ENCODE measurements at places on chromosomes 3 and 15.
A peak's percentile ranks its signal among the peaks of the same experiment; 100 is the strongest.

GRCh38 chr3:29363110-29363509 lies 82.2 kb downstream of the RBMS3 start:
- DNase-seq: no peak

DNA sequence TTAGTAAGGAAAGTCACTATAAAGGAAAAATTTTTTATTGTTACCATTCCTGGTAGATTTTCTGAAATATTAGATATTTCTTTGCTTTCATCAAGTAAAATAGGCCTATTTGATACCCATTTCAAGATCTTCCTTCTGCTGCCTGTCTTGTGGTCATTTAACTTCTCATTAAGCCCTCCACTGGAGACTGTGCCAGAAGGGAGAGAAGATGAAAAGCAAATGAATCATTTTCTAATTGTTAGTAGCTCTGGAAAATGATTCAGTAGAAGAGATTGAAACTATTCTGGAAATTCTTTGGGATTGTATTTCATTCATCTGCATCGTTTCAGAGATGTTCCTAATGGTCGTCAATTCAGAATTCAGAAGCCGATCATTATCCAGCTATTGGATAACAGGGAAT lies 3.2 kb downstream of the KCTD6 start:
- no peak for DNase-seq

- DNase-seq: no peak
Observed at GRCh38 chr3:107884028-107884427, 206.8 kb downstream of the CD47 start.

DNA sequence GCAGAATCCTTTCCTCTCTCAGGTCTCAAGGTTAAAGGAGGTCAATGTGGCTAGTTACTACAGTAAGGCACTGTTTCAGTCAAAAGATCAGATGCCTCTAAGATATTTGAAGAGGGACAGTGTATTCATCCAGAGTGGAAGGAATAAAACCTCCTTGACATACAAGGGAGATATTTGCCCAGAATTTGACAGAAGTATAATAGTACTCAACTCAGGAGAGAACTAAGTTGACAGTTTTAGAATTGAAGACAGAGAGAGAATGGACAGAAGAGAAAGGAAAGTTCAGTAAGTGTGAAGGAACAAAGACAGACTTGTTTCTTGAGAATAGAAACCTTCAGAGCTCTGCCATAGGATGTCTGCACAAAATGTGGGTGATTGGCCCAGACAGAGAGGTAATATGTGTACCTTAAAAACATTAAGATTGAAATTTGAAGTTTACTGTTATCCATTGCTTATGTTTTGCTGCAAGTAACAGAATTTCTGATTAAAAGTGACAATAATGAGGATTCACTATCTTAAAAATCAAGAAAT lies 507.1 kb downstream of the IGSF11 start:
- DNase-seq: no peak

GRCh38 chr3:87318617-87319021 lies 42.2 kb upstream of the POU1F1 start:
- no peak for DNase-seq

GRCh38 chr15:41235929-41236328 lies 4.9 kb downstream of the CHP1 start:
- no peak for DNase-seq

GRCh38 chr3:8113626-8114025 lies 388.0 kb upstream of the LMCD1 start:
- DNase-seq: no peak

DNA sequence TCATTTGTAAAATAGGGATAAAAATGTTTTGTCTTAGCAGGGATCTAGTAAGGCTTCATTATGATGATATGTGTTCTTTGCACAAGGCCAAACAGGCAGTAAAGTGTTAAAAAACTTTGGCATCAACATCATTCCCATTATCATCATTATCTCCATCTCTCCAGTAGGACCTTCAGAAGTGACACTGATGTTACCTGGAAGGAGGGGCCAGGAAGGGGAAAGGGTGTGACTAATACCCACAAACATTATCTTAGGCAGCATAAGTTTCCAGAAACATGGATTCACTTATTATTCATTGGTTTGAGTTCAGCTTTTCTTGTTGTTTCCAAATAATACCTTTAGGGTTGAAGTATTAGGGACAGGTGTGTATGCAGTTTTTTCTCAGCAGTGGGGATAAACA lies 399.6 kb downstream of the PTPRG start:
- no peak for DNase-seq

DNA sequence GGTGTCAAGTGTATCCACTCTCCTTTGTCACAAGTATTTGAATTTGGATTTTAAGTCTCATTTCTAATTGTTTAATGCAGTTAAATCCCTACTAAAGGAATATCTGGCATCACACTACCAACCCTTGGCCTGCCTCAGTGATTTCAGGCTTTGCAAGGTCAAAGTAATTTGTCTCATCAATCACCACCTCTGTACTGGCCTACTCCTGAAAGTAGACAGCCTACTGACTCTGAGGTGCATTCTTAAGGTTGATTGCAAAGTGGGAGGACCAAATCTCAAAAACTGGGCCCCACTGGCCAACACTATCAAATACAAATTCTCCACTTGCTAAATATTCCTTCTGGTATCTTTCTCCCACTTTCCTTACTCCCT lies 851 bp upstream of the TEX55 start:
- no peak for DNase-seq

DNA sequence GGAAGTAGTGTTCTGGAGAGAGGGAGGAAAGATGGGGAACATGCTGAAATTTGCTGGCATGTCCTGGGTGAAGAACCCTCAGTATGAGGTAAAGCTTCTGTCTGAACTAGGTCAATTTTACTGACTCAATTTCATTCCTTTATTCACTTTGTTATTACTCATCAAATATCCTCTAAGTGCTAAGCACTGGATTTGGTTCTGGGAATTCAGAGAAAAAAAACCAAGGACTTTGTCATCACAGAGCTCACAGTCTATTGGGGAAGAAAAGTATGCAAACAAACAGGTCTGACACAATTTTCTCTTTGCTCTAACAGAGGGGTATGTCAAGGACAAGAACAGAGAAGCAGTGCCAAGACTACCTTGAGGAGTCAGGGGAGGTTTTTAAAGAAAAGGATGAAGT lies 68.0 kb downstream of the TFG start:
- no peak for DNase-seq

GRCh38 chr15:78341057-78341987 lies 1.2 kb downstream of the CRABP1 start:
- peak; percentile 39 for DNase-seq

DNA sequence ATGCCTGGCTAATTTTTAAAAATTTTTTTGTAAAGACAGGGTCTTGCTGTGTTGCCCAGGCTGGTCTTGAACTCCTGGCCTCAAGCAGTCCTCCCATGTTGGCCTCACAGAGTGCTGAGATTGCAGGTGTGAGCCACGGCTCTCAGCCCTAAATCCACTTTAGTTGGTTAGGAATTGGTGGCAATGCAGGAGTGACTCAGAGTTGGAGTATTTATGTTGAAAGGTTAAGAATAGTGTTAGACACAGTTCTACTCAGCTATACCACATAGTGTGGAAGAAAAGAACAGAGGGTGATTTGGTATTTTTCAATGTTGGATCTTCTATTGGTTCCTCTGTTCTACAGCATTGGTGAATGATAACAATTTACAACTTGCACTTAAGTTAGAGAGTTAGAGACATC lies 7.6 kb downstream of the ZNF639 start:
- no peak for DNase-seq

GRCh38 chr15:51801391-51801835 lies 28.0 kb upstream of the TMOD3 start:
- DNase-seq: peak; percentile 52

DNA sequence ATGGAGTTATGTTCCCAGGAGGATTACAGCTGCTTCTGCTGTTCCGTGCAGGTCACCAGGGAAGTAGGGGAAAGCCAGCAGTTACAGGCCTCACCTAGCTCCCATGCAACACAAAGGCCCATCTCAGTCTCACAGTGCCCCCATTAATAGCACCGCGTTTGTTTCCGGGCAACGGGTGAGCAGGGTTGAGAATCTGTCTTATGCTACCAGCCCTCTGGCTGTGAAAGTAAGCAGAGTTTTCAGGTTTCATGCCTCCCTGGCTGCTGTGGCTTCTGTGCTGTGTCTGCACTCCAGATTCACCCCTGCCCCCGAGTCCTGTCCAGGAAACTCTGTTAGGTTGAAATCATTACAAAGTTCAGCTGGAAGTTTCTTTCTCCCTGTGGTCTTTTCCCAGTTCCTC lies 254.4 kb upstream of the GPR149 start:
- DNase-seq: no peak

DNA sequence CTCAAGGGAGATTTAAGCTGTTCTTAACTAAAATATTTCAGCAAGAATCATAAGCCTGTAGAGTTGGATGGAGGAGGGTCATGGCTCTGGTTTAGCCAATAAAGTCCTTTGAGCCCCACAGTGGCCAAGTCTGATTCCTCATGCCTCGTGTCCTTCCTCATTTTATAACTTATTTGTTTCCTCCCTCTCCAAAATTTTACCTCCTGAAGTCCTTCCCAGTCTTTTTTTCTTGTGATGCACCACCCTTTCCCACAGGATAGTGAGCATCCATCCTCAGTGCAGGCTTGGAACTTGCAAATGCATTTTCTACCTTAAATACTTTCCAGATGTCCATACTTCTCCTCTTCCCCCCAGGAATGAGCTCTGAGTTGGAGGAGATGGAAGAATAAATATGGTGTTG lies 162.7 kb upstream of the AGTR1 start:
- no peak for DNase-seq

DNA sequence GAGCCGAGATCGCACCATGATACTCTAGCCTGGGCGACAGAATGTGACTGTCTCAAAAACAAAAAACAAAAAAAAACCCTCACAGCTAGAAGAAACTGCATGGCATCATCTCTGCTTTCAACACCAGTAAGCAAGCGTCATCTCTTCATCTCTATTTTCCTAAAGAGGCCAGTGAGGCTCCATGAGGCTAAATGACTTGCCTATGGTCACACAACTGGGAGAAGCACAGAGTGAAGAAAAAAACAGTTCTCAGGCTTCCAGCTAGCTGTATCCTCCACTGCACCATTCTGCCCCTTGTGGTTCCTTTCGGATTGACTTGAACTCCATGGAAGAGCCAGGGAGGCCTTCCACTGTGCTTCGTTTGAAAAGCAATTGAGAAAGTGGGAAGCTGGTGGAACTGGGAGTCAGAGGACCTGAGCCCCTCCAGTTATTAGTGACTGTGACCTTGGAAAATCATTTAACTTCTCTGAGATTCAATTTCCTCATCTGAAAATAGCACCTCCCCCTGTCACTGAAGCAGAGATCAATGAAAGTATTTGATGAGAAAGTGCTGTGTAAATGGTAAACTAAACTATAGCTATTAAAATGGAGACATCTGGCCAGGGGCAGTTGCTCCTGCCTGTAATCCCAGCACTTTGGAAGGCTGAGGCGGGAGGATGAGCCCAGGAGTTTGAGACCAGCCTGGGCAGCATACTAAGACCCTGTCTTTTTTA lies 32.1 kb upstream of the DENND4A start:
- peak; percentile 55 for DNase-seq

DNA sequence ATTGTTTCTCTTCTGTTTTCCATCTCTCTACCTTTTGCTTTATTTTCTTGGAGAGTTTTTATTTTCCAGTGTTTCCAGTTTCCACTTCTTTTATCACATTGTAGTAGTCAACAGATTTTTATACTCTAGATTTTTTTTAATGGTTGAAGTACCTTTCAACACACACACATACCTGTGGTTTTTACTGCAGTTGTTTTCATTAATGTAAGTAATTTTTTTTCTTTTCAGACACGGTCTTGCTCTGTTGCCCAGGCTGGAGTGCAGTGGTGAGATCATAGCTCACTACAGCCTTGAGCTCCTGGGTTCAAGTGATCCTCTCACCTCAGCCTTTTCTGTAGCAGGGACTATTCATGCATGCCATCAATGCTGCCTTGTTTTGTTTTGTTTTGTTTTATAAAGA lies 472.5 kb upstream of the SGO1 start:
- no peak for DNase-seq

DNA sequence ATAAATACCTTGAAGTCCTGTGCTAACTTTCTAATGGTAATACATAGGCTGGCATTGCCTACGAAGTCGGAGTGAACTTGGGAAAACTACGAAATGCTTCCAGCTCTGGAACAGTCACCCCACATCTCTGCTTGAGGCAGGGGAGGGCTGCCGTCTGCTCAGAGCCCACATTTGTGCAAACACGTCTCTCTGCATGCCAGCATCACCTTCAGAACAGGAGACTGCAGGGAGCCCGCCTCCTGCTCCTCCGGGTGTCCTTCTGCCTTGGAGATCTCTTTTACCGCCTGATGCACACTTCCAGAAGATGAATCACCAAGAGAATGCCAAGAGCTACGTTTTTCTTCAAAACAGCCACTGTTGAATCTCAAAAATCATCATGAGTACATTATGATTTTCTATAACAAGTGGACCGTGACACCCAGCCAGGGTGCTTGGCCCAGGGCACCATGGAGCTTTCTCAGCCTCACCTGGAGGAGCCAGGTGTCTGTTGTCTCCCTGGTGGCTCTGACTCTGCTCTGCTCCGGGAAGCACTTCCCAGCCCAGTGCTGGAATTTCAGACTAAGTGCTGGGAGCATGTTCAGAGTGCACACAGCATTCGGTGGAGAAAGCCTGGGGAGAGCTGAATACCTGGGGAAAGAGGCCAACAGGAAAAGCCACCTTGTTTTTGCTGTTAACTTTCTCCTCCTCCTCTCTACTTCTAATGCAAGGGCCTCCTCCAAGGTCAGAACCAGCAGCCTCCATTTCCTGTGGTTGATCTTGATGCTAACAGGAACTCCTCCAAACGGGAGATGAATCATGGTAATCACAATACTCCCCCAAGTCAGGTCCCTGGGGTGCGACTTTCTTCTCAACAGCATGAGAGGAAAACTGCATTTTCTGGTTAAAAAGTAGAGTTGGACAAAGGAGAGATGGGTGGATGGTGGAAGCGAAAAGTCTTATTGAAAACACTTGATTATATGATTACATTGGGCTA lies 467.7 kb downstream of the GABRG3 start:
- no peak for DNase-seq

DNA sequence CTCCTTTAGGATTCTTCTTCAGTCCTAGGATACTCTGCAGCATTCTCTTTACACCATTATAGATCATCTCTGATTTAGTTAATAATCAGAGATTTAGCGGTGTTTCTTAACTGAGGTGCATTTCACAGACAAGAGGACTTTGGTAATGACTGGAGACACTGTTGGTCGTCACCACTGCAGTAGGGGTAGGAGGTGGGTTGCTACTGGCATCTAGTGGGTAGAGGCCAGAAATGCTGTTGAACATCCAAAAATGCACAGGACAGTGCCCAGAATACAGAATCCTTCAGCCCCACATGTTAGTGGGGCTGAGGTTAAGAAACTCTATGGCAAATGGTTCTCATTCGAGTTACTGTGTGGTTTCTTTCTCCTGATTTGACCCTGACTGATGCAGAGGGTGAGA lies 80.4 kb upstream of the LMCD1 start:
- DNase-seq: no peak

GRCh38 chr3:16511681-16512434 lies 1.6 kb downstream of the RFTN1 start:
- peak; percentile 70 for DNase-seq

DNA sequence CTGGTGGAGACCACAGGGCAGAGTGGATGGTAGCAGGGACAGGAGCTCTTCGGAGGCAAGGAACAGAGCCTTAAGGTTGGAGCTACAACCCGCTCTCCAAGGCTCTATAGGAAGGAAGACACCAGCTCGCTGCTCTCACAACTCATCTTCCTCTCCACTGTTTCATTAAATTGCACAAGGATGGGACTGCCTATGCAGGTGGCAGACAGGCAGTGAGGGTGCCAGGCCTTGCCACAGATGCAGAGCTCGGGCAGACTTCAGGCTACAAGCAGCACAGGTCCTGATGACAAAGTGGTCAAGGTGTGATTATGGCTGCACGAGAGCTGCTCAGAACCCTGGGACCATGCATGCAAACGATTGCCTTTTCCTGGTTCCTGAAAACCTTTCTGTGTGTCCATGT lies 144.6 kb downstream of the FOXP1 start:
- no peak for DNase-seq

GRCh38 chr15:49110158-49110944 lies 45.0 kb downstream of the COPS2 start:
- DNase-seq: no peak

Measured in thyroid gland (tissue), 4 donors.